Metanephros (tissue), 2 donors: ENCODE measurements at places on chromosomes 5 and 9. TPM values are rescaled to one million over a fixed set of nuclear protein-coding genes. Genes with fewer than 3 reads are reported as not detected.

PPP3R2 gene
- 0.23 TPM for total RNA-seq

FEM1C gene
- 34.7 TPM for total RNA-seq

BRINP1 gene
- 6.7 TPM for total RNA-seq

GRXCR2 gene
- 0.29 TPM for total RNA-seq

TSSK1B gene
- 0.70 TPM for total RNA-seq

POLR3G gene
- total RNA-seq: 1.8 TPM

IL7R gene
- 1.6 TPM for total RNA-seq
